ENCODE measurements at places on chromosomes 4 and X.

GRCh38 chr4:15398001-15398400 is 29.8 kb upstream of the C1QTNF7 start:
- DNase-seq = no peak

DNA sequence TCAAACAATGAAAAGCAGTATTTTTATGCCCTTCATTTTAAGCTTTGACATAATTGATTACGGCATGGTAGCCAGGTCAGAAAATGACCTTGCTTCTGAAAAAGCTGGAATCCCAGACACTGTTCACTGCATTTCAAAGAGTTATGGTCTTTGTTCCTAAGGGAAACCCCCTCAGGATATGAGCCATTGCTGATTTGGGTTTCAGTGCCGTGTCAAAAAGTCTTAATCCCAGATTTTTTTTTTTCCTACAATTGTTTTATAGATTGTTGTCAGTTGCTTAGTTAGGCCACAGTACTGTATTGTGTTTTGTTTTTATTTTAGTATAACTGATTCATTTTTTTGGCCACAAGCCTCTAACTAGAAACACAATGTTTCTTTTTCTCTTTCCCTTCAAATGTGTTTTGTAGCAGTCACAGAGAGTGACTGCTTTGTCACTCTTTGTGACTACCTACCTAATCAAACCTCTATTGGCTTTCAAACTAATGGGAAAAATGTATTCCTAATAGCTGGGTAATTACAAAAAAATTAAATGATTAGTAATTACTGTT is 10.3 kb downstream of the WDR44 start:
- DNase-seq = no peak

DNA sequence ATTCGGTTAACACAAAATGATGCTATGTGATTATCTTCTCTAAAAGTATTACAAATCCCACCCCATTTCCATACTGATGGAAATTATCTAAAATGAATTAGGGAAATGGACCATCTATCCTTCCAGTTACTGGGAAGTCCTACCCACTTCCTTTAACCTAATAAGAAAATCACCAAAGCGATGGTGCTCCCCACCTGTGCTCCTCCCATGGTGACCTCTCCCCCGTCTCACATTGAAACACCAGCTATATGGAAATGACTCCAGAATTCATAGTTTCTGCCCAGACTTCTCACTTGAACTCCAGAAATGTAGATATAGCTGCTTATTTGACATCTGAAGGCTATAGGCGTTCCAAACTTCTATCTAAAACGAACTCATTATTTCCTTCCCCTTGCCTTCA is 48.5 kb downstream of the CCKAR start:
- DNase-seq = no peak

DNA sequence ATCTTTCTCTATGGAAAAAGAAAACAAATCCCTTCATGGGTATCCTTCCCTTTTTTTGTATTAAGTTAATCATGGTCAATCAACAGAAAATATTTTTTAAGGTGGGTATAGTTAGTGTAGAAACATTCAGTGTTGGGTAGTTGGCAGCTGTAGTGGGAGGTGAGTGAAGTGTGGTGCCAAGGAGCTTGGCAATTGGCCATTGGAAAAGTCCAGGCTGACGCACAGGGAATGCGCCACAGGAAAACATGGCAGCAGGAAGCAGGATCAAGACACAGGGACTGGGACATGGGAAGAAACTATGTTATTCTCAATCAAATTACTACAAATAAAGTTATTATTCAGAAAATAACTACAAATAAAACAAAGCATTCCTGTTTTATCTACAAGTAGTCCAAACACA is 20.0 kb downstream of the PALLD start:
- DNase-seq = no peak

DNA sequence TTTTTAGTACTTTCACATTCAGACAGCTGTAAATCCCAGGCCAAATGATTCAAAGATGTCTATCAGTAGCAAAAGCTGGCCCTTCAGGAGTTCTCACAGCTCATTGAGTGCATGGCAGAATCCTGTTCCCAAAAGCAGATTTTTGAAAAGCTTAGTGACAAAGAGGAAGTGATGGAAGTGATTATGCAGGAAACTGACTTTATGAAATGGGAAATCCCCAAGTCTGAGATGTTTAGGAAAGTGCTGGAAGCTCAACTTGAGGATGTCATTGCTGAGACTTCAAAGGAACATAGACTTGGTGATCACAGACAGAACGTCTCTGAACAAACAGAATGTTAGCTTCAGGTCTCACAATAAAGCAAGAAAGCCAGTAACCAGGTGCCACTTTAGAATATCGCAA is 51.0 kb upstream of the CFAP47 start:
- no peak for DNase-seq

- peak; percentile 79 for DNase-seq
Observed at GRCh38 chr4:36351082-36351666, 69.8 kb downstream of the DTHD1 start.

GRCh38 chrX:137427426-137427778 is 138.5 kb upstream of the ZIC3 start:
- DNase-seq = no peak

DNA sequence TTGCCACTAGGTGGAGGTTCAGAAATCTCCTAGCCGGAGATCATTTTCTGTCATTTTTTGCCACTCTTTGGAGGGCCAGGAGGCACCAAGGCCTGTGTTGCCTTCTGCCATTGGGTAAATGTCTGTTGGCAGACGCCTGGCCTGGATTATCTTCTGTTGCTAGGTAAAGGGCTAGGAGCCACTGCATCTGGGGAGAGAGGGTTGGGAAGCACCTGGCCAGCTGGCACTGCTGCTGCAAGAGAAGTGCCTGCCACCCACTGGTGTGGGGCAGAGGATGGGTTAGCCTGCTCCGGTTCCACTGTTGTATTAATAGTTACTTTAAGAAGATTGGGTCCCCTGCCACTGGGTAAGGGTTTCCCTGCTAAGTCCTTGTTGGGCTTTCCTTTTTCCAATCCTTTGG is 58.1 kb downstream of the AWAT2 start:
- no peak for DNase-seq

- peak; percentile 71 for DNase-seq
Observed at GRCh38 chr4:173169428-173170181, 994 bp downstream of the GALNT7 start.

GRCh38 chr4:187019896-187020295 is 296.2 kb upstream of the FAT1 start:
- no peak for DNase-seq

- no peak for DNase-seq
Observed at GRCh38 chr4:108458681-108459080, 161.7 kb upstream of the RPL34 start.

GRCh38 chr4:171017593-171017992 is 795.6 kb upstream of the GALNTL6 start:
- DNase-seq = no peak

- no peak for DNase-seq
Observed at GRCh38 chr4:81595287-81595686, 123.6 kb upstream of the RASGEF1B start.

GRCh38 chr4:26028133-26028792 is 114.2 kb downstream of the SMIM20 start:
- DNase-seq = no peak

DNA sequence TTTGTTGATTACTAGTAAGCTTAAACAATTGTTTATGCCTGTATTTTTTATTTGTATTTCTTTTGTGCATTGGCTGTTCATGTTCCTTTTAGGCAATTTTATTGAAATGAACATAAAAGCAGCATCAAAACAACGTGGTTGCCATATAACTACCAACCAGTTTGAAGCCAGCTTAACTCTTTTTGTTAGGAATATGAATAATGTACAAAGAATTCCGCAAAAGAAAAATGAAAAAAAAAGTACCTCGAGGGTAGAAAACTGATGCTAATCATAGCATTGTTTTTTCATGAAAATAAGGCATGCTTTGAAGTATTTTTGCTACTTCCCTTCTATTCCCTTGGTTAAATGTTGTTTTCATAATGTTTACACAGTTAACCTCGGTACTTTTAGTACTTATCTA is 1024.0 kb upstream of the SLIT2 start:
- DNase-seq = no peak

- no peak for DNase-seq
Observed at GRCh38 chr4:78937837-78938236, 1.4 kb downstream of the PAQR3 start.

DNA sequence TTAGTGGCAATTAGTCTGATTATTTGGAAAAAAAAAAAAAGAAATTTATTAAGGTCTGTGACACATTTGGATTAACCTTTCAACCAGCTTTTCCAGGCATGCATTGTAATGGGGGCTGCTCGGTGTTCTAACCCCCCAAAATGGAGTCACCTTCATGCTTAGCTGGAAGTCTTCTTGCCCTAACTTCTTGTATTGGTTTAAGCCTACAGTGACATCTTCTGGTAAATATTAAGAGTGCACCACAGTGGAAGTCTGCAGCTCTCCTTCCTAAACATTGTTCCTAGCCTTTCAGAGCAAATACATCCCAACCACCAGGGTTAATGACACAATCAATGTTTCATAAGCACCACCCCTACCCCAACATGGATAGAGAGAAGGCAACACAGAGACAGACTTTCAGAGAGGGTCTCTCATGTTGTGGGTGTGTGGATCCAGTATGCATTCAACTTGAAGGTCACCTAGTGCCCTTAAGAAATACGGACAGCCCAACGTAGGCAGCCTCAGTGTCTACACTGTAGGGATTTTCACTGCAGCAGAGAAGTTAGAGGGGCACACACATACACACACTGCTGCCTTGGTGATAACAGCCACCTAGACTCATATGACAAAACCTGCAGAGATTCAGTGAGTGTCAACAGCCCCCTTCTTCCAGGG is 142.9 kb upstream of the MBNL3 start:
- DNase-seq = peak; percentile 28

DNA sequence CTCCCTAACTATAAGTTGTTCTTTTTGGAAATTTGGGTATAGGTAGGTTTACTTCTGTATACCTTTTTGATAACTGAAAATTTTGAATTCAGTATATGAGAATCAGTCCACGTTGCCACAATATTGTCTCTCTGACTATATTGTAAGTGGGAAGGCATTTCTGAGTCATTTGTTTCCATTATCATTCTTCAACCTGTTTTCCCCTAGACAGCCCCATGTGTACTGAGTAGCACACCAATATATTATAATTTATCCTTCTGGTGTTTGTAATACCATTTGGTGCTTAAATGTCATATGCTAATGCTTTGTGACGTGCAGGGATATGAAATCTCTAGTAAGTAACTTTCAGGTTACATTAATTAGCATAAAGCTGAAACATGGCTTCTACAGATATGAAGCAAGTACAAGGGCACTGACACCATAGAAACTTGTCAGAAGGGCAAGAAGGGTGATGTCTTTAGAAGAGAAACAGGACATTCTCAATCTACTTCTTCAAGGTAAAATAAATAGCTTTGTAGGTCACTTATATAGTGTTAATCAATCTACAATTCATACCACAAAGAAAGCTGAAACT is 27.7 kb downstream of the PAK3 start:
- DNase-seq = no peak

DNA sequence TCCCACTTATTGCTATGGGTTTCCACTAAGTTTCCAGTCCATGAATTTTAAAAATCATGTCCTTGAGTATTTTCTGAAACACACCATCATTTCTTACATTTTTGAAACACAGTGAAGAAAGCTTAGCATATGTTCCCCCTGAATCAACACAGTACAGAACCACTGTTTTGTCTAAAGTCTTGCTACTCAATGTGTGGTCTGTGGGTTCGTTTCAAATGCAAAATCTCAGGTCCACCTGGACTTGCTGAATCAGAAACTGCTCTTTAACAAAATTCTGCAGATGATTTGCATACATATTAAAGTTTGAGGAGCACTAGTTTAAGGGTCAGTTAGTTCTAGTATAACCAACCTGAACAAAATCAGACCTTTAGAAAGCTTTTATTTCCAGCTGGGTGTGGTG is 60.4 kb downstream of the SUPT20HL2 start:
- DNase-seq = no peak

DNA sequence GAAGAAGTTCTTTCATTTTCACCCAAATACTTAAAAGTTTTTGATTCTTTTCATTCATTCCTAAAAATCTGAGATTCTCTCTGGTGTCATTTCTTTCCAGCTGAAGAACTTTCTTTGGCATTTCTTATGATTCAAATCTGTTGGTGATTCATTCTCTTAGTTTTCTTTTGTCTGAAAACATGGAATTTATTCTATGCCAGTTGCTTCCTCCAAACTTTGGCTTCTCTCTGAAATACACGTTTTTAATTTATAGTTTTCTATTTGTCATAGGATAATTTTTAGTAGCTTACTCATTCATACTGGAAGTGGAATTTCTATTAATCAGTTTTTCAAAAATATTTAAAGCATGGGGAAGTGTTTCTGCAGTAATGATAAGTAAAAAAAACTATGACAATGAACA is 1012.0 kb downstream of the RPA4 start:
- no peak for DNase-seq

GRCh38 chrX:63761639-63762038 is 23.4 kb downstream of the ARHGEF9 start:
- DNase-seq = peak; percentile 25

DNA sequence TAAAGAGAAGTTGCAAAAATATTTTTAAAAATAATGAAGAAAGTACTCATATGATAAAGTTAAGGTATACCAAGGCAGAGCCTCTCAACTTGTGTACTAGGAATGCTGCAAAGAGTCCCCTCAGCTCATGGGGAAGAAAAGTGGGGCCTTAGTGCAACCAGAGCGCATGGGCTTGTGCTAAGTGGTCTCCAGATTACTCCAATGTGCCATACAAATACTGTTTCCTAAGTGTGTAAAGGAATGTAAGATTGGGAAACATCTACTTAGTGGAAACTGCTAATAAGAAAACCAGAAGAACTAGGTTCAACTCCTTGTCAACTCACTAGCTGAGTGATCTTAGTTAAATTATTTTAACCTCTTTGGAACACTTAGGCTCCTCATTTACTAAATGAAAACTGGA is 39.1 kb downstream of the NAF1 start:
- DNase-seq = no peak

All from CD4-positive, alpha-beta T cell treated with Interleukin-12 subunit alpha and Interleukin-12 subunit beta, for 1 hour (primary cell).